ENCODE measurements at places on chromosomes 1 and 21.

- no peak for DNase-seq
Observed at GRCh38 chr1:58524353-58524945, 22.1 kb downstream of the OMA1 start.

DNA sequence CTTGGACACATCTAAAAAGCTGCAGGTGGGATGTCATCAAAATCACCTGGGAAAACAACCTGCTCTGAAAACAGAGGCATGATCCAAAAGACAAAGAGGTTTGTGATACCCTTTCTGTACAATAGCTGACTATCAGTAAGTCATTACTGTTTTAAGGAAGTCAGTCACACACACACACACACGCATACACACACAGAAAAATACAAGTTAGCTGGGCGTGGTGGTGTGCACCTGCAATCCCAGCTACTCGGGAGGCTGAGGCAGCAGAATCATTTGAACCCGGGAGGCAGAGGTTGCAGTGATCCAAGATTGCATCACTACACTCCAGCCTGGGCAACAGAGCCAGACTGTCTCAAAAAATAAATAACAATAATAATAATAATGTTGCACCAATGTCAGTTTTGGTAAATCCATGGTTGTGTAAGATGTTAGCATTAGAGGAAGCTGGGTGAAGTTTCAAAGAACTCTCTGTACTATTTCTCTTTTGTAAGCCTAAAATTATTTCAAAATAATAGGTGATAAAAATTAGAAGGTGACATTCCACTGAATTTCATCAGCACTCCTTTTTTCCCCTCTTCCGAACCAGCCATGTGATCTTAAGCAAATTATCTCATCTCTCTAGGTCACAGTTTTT lies 9.9 kb upstream of the HLCS start:
- no peak for DNase-seq

DNA sequence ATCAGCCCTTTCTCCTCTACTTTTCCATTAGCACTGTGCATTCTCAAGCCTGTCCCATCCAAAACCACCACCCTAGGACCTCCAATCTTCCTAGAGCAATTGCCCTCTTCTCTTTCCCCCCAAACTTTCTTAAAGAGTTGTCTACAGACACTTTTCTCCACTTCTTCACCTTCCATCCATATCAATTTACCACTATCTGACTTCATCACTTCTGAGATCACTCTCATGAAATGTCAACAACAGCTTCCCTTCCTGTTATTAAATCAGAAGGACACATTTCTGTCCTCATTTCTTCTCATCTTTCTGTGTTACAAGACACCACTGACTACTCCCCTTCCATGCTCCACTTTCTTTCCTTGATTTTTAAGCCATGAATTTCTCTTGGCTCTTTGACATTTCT lies 36.0 kb upstream of the CFAP298 start:
- no peak for DNase-seq

- DNase-seq, result no peak
Observed at GRCh38 chr1:114099268-114099667, 54.4 kb downstream of the SYT6 start.

DNA sequence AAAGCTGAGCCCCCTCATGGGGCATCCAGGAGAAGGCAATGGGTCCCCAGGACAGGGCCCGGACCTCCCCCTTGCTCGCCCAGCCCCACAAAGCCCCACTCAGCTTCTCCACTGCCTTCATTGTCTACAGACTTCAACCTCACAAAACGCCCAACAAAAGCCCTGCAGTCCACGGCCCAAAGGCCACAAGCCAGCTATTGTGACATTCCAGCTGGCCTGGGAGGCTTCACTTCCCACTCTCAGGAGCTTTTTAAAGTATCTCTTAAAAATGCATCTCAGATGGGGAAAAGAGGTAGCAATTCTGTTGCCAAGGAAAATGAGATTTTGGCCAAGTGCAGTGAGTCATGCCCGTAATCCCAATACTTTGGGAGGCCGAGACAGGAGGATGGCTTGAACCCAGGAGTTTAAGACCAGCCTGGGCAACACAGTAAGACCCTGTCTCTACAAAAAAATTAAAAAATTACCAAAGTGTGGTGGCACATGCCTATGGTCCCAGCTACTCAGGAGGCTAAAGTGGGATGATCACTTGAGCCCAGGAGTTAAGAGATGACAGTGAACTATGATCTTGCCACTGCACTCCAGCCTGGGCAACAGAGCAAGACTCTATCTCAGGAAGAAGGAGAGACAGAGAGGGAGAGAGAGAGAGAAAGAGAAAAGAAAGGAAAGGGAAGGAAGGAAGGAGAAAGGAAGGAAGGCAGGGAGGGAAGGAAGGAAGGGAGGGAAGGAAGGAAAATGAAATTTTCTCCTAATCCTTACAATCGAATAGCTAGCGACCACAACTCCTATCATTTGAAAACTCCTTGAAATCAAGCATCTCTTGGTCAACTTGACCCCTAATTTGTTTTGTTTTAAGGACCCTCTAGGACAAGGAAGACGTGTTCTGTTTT lies 31.4 kb upstream of the TARDBP start:
- DNase-seq, result no peak

DNA sequence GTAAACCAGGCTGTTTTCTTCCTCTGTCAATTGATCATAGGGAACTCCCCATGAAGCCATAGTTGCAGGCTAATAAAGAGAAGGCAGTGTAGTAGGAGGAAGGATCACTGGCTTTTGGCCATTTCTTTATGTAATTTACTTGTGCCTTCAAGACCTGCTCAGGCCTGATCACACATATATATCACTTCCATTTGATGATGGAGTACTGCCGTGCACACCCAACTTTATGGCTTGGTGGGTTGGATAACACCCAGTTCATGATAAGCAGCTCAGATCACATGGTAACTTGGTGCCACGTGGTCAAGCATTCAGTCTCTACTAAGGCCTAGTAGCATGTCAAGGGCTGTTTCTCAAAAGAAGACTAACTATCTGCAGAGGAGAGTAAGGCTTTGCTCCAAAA lies 4.1 kb downstream of the MROH9 start:
- no peak for DNase-seq

- DNase-seq, result no peak
Observed at GRCh38 chr1:10160907-10161490, 49.4 kb upstream of the KIF1B start.

DNA sequence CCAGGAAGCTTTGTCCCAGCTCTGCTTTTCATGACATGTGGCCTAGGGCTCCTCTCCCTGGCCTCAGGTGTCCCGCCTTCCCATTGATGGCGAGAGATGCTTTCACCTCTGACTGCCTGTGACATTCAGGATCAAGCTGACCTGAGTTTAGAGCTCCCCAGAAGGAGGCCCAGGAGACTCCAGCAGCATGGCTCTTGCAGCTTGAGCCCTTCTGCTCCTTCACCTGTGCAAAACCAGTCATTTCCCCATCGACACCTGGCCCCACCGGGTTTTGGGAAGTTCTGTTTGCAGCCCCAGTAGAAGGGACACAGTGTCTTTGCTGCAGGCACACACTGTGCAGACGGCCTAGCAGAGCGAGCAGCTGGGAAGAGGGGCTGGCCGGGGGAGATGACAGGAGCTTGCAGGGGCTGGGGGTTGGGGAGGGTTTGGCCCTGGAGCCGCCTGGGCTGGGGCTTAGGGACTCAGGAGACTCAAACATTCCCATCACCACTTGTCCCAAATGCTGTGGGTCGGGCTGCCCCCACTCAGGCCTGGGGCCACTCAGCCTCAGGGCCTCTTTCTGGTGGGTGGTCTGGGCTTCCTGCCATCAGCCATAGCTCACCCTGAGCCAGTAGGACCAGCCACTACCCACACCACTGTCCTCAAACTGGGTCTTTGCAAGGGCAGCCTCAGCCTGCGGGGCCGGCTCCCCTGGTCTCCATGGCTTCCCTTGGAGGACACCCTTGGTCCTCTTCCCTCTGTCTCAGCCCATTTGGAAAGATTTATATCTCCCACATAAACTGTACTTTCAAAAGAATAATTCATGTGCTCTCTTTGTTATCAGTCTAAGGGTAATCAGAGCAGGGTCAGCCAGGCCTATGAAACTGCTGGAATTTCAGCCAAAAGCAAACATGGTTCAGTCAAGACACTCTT lies 3.8 kb upstream of the EDN2 start:
- no peak for DNase-seq

- no peak for DNase-seq
Observed at GRCh38 chr1:21855257-21856096, 43.4 kb downstream of the LDLRAD2 start.

DNA sequence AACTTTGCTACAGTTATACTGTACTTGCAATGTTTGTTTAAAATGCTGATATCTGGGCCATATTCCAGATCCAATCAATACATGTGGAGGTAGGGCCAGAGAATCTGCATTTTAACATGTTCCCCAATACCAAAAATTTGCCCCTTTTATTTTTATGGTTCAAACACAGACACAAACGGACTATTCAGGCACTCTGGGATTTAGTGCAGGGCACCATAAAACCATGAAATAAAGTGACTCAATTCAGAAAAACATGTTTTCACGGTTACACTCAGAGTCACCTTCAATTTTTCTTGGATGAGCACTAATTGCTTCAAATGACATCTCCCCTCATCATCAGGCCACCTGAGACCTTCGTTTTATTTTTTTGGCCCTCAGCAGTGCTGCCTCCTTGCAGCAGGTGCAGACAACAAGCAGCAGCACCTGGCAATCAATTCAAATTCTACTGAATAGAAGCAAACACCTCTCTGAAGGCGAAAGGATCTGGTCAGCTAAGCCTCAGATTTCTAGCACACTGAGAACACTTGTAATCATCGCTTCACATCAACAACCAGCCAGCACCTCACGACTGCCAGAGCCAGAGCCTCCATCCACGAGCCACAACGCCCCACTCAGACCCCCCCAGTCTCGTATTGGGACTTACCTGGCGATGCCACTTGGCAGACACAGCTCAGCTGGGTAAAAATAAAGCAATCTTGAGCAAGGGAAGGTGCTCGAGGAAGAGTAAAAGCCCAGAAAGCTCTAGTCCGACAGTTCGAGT lies 1.1 kb downstream of the ERO1B start:
- DNase-seq, result peak; percentile 11

DNA sequence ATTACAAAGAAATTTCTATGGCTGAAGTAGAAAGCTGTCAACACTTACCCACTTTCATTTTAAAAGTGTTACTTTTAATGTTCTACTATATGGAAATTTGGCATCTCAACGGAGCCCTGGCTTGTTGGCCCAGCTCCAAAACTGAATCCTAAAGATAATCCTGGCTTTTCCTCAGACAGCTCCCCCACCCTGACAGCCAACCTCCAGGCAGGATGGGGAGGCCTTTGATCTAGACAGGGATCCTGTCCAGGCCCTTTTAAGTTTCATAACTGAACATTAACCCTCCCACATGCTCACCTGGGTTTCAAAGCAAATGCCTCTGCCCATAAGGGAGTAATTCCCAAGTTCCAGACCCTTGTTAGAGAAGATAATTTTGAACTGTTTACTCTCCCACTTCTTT lies 99.3 kb upstream of the RALGPS2 start:
- DNase-seq, result no peak

DNA sequence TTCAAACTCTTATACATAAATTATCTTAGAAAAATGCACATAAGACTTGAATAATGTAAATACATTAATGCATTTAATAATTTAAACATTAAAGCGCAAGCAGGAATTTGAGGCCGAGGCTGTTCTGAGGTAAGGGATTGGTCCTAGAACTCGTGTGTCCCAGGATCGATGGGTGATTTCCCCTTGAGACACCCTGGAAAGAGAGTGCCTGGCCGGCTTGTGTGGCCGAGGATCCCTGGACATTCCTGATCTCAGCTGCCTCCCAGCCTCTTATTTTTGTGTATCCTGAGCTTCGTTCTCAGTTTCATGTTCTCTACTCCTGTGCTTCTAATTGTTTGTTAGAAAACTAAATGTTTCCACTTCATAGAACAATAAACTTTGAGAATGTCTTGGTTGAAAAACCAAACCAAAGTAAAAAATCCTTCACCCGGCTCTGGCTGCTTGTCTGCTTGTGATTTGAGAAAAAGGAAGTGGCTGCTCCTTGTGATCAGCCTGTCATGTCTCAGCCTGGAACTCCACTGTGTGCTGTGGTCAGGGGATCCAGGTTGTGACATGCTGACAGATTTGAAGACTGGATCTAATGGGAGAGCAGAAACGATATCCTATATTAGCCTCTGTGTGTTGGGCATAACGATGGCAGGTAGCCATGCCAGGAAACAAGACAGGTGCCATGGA lies 40.7 kb downstream of the PEX14 start:
- no peak for DNase-seq

DNA sequence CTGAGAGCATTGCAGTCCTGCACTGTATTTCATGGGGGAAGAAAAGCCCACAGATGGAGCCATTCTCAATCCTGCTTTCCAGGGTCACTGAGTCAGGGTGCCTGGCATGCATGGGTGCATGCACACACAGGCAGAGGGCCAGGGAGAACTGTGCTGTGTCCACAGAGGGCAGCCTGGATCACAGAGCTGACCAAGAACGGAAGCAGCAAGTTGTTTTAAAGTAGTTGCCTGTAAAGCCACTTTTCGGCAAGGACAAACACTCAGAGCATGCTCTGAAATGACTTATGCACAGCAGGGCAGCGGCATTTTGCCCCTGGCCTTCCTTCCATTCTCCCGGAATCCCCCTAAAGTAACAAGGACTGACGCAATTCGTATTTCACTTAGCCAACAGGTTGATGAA lies 3.6 kb downstream of the ERG start:
- DNase-seq, result no peak

GRCh38 chr1:3545363-3546047 lies 65.8 kb downstream of the MEGF6 start:
- no peak for DNase-seq

DNA sequence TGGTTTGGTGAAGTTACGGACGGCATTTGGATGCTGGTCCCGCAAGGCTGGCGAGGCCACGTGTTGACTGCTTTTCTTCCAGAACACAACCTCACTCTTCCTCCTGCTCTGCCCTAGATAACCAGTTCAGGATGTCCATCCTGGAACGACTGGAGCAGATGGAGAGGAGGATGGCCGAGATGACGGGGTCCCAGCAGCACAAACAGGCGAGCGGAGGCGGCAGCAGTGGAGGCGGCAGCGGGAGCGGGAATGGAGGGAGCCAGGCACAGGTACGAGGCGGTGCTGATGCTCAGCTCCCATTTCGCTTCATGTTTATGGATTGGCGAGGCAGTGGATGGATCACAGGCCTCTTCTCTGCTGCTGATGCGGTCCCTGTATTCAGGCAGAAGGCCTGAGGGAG lies 38.8 kb upstream of the VAMP3 start:
- DNase-seq, result no peak

DNA sequence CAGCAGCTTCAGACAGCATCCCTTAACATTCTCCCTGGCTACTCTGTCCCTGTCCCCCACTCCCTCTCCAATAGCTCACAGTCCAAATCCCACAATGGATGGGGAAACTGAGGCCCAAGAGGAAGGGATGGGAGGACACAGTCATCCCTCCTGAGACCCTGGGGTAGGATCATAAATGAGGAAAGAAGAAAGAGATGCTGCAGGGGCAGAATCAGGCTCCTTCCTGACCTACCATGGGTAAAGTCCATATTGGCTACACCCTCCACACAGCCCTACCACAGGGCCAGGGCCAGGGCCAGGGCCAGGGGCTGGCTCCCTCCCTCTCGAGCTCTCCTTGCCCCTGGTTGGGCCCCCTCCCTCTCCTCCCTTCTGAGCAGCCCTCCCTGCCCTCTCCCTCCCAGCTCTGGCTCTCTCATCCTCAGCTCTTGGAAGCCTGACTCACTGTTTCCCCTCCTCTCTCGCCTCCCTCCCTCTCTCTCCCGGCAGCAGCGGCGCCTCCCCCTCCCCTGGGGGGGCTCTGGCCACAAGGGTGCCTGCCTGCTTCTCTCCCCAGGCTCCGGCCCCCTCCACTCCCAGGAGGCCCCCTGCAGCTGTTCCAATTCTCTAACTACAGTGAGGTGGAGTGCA lies 4.9 kb downstream of the AHDC1 start:
- no peak for DNase-seq

- DNase-seq, result no peak
Observed at GRCh38 chr1:172833954-172834353, 175.1 kb downstream of the FASLG start.
